ENCODE measurements at places on chromosomes 6 and 20. TPM values are rescaled to one million over a fixed set of nuclear protein-coding genes. Genes with fewer than 3 reads are reported as not detected.
A peak's percentile ranks its signal among the peaks of the same experiment; 100 is the strongest.

DNA sequence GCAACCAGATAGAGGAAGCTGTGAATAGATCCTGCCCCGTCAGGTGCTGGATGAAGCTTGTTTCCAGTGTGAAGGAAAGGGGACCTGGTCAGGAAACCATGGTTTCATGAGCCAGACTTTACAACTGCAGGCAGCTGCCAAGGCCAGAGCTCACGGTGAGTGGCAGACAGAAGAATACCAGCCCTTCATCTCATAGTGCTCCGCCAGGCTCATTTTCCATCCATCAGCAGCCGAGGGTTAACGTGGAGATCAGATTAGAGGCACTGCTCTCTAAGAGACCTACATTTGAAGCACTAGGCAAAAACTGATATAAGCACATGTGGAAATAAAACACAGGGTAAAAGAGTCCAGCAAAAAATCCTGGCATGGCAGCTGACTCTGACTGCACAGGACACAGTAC lies 172.4 kb downstream of the CD24 start:
- H3K4me1 ChIP-seq: no peaks in the 10 kb centered on the region
- H3K27ac ChIP-seq: no peak overlapping the region
- H3K4me3 ChIP-seq: no peak overlapping the region
- H3K27me3 ChIP-seq: no peaks in the 10 kb centered on the region
- no peaks in the 10 kb centered on the region for H3K36me3 ChIP-seq

GRCh38 chr20:35771367-35771688 lies 487 bp upstream of the PHF20 start:
- H3K36me3 ChIP-seq: no peaks in the 10 kb centered on the region
- H3K4me1 ChIP-seq: peaks cover 24% of the 10 kb centered on the region
- peak overlapping the region; percentile 99 for H3K27ac ChIP-seq
- no peaks in the 10 kb centered on the region for H3K27me3 ChIP-seq
- H3K4me3 ChIP-seq: no peak overlapping the region

The TRIM31 gene
- total RNA-seq: 56.9 TPM

The SNAP91 gene
- total RNA-seq: 1.2 TPM

The RAET1E gene
- not detected for total RNA-seq

DNA sequence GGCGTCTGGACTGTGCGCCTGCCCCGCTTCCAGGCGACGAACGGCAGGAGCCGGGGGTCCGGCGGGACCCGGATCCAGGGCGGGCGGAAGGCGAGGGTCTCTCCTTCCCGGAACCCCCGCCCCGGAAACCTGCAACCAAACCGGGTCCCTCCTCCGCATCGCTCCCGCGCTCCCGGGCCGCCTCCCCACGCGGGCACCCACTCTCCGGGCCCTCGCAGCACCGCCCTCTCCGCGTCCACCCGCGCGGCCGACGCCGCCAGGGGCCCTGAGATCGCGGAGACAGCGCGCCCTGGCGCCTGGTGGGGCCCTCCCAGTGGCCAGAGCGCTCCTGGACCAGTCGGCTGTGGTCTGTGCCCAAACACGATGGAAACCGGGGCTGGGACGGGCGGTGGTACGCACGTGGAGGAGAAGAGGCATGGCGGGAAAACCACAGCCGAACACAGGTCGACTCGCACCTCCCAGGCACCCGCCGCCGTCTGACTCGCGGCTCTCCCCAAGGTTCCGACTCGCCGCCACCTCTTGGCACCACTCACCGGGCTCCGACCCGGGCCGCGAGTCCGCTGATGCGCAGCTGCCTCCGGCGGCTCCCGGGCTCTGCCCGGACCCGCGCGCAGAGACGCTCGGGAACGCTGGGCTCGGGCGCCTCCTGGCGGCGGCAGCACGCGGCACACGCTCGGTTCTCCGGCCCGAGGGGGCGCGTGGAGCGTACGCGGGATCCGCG lies 7.9 kb downstream of the NKX2-2 start:
- H3K36me3 ChIP-seq: no peaks in the 10 kb centered on the region
- H3K4me1 ChIP-seq: peaks cover 8% of the 10 kb centered on the region
- DNase-seq: peak; percentile 79
- no peak overlapping the region for H3K27ac ChIP-seq

The REM1 gene
- 1.4 TPM for total RNA-seq

Data from Peyer's patch (tissue), 4 donors.